ENCODE measurements at places on chromosomes 6 and 20.

GRCh38 chr6:3119040-3119723 lies 671 bp downstream of the BPHL start:
- DNase-seq = no peak

GRCh38 chr20:29443819-29444218 lies 1813.6 kb upstream of the DEFB115 start:
- no peak for DNase-seq

- no peak for DNase-seq
Observed at GRCh38 chr6:25918083-25918683, 12.3 kb downstream of the SLC17A2 start.

- no peak for DNase-seq
Observed at GRCh38 chr20:43955750-43956191, 41.1 kb downstream of the TOX2 start.

DNA sequence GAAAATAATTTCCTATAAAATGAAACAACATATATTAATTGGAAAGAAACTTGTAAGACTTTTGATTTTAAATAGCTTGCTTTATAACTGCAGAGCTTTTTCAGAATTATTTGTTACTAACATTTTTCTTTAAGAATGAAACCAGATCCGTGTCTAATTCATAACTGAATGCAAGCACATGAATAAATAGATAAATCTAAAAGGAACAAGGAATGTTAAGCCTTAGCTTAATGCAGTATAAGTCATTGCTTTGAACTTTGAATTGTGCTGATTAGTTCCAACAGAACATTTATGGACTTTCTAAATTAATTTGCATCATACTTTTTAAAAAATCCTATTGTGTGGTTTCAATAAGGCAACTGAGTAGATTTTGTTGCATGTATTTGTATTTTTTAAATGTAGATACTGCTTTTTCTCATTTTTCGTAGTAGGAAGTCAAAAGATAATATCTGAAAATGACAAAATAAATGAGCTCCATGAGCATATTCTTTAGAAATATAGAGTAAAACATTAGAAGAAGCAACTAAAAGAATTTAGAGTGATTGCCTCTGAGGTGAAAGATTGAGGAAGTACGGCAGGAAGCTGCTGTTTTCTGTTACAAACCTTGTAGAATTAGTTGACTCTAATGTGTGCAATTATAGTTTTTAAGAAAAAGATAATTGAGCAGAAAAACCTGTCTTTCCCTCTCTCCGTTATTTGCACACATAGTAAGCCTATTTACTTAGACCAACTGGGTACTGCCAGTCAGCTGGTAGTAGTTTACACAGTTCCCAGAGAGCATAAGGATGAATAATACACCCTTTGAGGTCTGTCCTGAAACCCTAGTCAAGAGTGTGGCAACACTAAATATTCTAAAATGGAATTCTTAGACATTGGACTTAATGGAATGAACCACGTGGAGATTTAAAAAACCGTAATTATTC lies 32.6 kb upstream of the SLC35D3 start:
- no peak for DNase-seq

Measured in left hindlimb (tissue), 1 donor.